Cardiac muscle cell (in vitro differentiated cells and primary cell): ENCODE measurements at places on chromosomes 1 and 21. TPM values are rescaled to one million over a fixed set of nuclear protein-coding genes. Genes with fewer than 3 reads are reported as not detected.
A peak's percentile ranks its signal among the peaks of the same experiment; 100 is the strongest.

Gene HSPB7
- 509 and 744 TPM in 2 replicates for total RNA-seq

- no peak for DNase-seq
Measured at GRCh38 chr1:160575112-160575664, 4.1 kb downstream of the CD84 start.

DNA sequence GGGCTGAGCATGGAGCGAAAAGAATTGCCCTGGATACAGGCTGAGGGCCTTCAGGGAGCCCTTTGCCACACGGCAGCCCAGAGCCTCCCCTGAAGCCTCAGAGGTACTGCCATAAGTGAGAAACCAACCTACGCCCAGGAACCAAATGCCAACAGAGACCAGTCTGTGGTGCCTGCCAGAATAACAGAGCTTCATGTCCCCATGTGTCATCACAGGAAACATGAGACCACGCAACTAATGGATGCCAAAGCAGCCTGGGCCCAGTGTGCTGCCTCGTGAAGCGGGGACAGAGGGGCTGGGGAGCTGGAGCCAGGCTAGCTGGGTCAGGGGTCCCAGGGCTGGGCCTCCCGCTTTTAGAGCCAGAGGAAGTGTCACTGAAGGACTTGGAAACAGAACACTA lies 18.7 kb upstream of the STUM start:
- no peak for DNase-seq

- DNase-seq = peak; percentile 43
Measured at GRCh38 chr1:221174330-221174993, 295.2 kb downstream of the HLX start.

DNA sequence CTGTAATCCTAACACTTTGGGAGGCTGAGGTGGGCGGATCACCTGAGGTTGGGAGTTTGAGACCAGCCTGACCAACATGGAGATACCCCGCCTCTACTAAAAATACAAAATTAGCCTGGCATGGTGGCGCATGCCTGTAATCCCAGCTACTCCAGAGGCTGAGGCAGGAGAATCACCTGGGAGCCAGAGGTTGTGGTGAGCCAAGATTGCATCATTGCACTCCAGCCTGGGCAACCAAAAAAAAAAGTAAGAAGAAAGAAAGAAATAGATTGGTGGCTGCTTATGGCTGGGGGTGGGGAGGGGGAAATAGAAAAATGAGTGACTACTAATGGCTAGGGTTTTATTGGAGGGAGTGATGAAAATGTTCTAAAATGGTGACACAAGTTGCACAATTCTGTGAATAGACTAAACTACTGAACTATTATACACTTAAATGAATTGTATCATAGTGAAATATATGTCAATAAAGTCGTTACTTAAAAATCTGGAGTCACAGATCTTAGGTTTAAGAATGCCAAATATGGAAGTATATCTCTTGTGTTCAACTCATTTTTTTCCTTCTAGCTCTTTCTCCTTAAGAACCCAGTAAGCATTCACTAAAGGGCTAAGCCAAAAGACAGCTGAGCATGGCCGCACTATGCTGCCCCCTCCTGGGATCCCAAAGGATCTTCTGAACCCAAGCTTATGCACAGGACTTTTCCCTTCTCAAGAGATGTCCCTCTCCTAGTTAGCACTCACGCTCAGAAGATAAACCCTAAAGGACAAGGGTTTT lies 3.2 kb upstream of the NPL start:
- DNase-seq = peak; percentile 87
